ENCODE measurements at places on chromosomes 7 and 10. TPM values are rescaled to one million over a fixed set of nuclear protein-coding genes. Genes with fewer than 3 reads are reported as not detected.

Gene OR2A42
- total RNA-seq = not detected

Gene FAM25C
- total RNA-seq = not detected

Gene ACTA2
- total RNA-seq = 78.6 TPM

Gene CADPS2
- total RNA-seq = 11.1 TPM

Gene THSD7A
- 1.0 TPM for total RNA-seq

Gene LMBR1
- total RNA-seq = 40.5 TPM

Gene TAS2R40
- total RNA-seq = not detected

Gene NPFFR1
- total RNA-seq = not detected

Gene LHPP
- total RNA-seq = 11.2 TPM

Gene ANLN
- total RNA-seq = 1.8 TPM

Gene HTR7
- 0.18 TPM for total RNA-seq

Gene RNF133
- 0.21 TPM for total RNA-seq

Gene FXYD4
- total RNA-seq = 1.5 TPM

Gene CFAP70
- 2.5 TPM for total RNA-seq

Gene FGL2
- 12.1 TPM for total RNA-seq

Gene ASB15
- 57.0 TPM for total RNA-seq

Gene AQP1
- 167 TPM for total RNA-seq

Gene PON1
- not detected for total RNA-seq

Gene DPYSL4
- total RNA-seq = 29.9 TPM

Gene CPA1
- 3.8 TPM for total RNA-seq

Gene SPACDR
- not detected for total RNA-seq

Gene GRID2IP
- total RNA-seq = not detected

Gene LRIT1
- not detected for total RNA-seq

Gene AMZ1
- total RNA-seq = 0.05 TPM

Gene GATA3
- 1.1 TPM for total RNA-seq

Gene GRM3
- not detected for total RNA-seq

Gene COPS6
- total RNA-seq = 117 TPM

Gene MET
- 21.9 TPM for total RNA-seq

Gene ARF5
- 99.3 TPM for total RNA-seq

Gene ZMYND11
- 81.3 TPM for total RNA-seq

Gene ST8SIA6
- 8.8 TPM for total RNA-seq

Gene AKR1C3
- total RNA-seq = 19.0 TPM

Gene C1GALT1
- 19.9 TPM for total RNA-seq

Gene CREB5
- 27.9 TPM for total RNA-seq

Gene ICA1
- 49.5 TPM for total RNA-seq

Gene CCDC146
- 6.8 TPM for total RNA-seq

Gene SLC29A4
- total RNA-seq = 2.4 TPM

Gene CRPPA
- total RNA-seq = 6.3 TPM

Gene TAS2R4
- total RNA-seq = 0.25 TPM

Gene FOXP2
- total RNA-seq = 2.9 TPM

Gene AEBP1
- total RNA-seq = 14.1 TPM

Gene NXPH1
- not detected for total RNA-seq

Gene JCAD
- 18.3 TPM for total RNA-seq

Gene SEMA4G
- total RNA-seq = 0.26 TPM

Gene POU6F2
- 0.42 TPM for total RNA-seq

Gene C10orf143
- 2.9 TPM for total RNA-seq

Gene STAG3
- total RNA-seq = 0.32 TPM

Gene VSIR
- 45.4 TPM for total RNA-seq

Gene AKR1D1
- total RNA-seq = not detected

Gene OR2A5
- total RNA-seq = not detected

Gene SRGN
- 42.9 TPM for total RNA-seq

Gene FAM237B
- total RNA-seq = not detected
